Activated naive CD4-positive, alpha-beta T cell (primary cell): ENCODE measurements at places on chromosomes 2 and 18.

GRCh38 chr18:7291046-7291445 lies 60.2 kb downstream of the LRRC30 start:
- DNase-seq = no peak

GRCh38 chr18:72910045-72910444 lies 42.3 kb upstream of the NETO1 start:
- no peak for DNase-seq

- DNase-seq = no peak
These were observed 1024.1 kb upstream of the KLHL29 start for GRCh38 chr2:22360735-22361374.

- no peak for DNase-seq
These were observed 146.1 kb upstream of the DLX2 start for GRCh38 chr2:172248785-172249187.

DNA sequence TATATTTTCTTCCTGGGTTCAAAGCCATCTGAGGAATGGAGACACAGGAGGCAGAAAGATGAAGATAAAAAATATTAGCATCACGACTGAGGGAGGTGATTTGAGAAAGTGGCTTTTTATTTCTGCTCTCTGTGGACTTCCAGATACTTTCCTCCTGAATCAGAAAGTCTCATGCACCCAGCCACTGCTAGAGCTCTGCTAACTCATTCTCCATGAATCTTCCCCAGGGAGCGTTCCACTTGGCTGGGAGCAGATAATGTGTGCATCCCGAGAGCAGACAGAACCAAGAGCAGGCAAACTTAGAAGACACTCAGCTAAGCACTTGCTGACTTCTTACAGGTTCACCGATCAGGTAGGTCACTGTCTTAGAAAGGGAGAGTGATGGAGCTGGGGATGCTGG lies 264.1 kb upstream of the THUMPD2 start:
- no peak for DNase-seq

DNA sequence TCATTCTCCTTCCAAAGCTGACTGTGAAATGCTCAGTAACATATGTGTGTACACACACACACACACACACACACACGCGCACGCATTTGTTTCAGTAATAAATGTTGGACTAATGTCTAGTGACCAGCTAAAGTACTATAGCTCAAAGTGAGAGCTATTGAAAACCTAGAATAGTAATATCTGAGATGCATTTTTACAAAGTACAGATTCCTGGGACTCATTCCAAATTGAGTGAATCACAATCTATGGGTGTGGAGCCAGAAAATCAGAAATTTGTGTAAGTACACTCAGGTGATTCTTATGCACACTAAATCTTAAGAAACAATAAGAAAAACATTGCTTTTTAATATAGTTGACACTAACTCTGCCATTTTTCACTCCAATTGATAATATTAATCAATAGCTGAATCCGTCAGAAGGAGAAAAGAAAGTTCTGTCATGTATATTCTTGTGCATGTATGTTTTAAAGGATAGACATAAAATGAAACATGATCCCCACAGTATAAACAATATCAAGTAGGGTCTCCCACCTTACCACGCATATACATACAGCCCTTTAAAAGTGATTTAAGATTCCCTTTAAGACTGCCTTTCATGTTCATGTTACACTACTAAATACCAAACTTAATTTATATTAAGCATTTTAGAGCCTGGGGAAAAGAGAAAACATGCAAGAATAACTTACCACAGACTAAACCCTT lies 123.5 kb downstream of the ATAD2B start:
- DNase-seq = no peak

DNA sequence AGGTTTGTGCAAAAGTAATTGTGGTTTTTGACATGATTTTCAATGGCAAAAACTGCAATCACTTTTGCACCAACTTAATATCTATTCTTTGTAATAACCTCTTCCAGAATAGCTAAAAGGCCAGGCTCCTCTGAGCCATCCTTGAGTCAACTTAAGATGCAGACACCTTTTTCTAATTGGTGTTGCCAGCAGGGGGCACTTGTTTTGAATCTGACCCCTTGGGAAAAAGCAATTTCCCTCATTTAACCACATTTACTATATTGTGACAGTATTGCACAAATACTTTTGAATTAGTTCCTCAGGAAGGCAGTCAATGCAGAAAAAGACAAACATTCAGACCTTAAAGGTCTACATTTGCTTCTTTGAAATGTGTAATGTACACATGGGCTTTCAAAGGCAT lies 78.6 kb upstream of the GALNT5 start:
- no peak for DNase-seq

- no peak for DNase-seq
These were observed 18.2 kb upstream of the ACSL3 start for GRCh38 chr2:222842491-222843174.

- no peak for DNase-seq
These were observed 286.4 kb downstream of the CDH19 start for GRCh38 chr18:66317243-66318090.

GRCh38 chr2:224894356-224894755 lies 147.9 kb downstream of the DOCK10 start:
- no peak for DNase-seq

- DNase-seq = no peak
These were observed 780.8 kb upstream of the GCFC2 start for GRCh38 chr2:76491503-76491902.

DNA sequence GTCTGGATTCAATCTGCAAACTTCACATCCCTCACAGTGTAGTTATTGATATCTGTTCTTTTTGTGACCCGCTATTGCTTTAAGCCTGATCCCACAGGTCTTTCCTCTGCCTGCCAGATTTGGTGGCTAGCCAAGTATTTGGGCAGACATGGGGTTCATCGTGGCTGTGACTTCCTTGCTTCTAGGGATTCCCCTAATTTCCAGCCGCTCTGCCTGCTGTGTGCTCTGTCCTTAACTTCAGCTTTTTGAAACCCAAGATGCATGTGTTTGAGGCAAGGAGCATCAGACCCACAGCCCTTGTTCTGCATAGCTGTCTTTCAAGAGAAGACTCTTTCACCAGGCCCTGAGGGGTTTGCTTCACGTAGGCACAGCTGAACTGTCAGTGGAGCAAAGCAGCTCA lies 54.2 kb downstream of the NCAPH start:
- DNase-seq = no peak

GRCh38 chr2:49686897-49687442 lies 532.7 kb upstream of the FSHR start:
- DNase-seq = no peak
